Stimulated activated CD8-positive, alpha-beta memory T cell treated with anti-CD3 and anti-CD28 coated beads, Interleukin-2, amount 100 ng/mL, for 1 hour (primary cell): ENCODE measurements at places on chromosomes 6 and 20.
A peak's percentile ranks its signal among the peaks of the same experiment; 100 is the strongest.

DNA sequence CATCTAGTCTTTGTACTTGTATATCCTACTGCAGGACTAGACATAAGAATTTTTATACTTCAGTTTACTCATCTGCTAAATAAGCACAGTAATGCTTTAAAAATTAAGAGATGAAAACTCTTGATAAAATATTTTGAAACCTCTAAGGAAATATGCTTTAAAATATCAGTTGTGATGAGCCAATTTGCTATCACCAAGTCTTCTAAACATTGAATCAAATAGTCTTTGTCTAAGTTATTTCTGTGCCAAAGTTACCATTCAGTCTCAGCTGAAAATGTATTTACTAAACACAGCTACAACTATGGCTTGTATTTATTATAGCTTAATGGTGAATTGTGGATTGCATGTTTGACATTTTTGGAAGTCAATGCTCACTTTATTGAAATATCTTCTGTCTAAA, 46.2 kb upstream of the RFPL4B start:
- no peak for DNase-seq

DNA sequence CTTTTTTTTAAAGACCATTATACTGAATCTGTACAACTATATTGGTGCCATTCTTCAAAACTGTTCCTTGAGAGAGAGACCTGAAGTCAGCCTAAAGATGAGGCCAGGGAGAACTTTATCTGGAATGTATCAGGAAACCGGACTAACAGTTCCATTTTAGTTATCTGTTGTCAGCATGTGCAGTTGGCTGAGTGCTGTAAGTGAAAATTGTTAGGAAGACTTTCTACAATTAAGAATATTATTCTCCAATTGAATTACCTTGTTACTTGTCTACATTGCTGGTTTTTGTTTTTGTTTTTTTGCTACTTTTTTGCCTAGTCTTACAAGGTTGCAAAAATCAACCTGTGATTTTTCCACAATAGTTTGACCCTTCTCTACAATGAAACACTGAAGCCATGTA, 7.5 kb downstream of the CEP57L1 start:
- no peak for DNase-seq

- DNase-seq = no peak
Observed at GRCh38 chr6:143158113-143158581, 97.5 kb downstream of the AIG1 start.

- DNase-seq = peak; percentile 59
Observed at GRCh38 chr6:166488076-166488685, 98.3 kb downstream of the RAMACL start.
